ENCODE measurements at places on chromosomes 4 and X.

GRCh38 chrX:123475068-123475724, 257.7 kb downstream of the THOC2 start:
- DNase-seq = no peak

- no peak for DNase-seq
Observed at GRCh38 chr4:5200513-5200912, 149.2 kb downstream of the STK32B start.

DNA sequence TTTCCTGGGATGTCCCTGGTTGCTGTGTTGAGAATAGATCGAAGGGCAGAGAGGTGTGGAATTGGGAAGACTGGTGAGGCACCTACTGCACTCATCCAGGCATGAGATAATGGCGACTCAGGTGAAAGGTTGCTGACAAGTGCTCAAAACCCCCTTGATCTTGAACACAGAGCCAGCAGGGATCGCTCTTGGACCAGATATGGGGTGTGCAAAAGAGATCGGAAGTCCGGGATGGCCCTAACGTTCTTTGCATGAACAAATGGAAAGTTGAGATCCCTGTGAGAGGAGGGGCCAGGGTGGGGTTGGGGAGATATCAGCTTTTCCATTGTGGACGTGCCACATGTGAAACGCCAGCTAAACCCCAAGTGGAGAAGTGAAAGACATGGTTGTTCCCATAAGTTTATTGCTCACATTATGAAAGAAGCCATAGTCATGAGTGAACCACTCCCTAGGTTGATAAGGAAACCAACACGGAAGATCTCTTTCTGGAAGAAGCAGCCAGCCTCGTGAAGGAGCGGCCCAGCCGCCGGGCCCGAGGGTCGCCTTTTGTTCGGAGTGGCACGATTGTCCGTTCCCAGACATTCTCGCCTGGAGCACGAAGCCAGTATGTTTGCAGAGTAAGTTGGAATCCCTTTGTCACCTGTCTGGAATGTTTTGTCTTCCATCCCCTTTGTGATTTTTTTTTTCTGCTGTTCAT, 22.6 kb upstream of the CLCN4 start:
- DNase-seq = no peak

DNA sequence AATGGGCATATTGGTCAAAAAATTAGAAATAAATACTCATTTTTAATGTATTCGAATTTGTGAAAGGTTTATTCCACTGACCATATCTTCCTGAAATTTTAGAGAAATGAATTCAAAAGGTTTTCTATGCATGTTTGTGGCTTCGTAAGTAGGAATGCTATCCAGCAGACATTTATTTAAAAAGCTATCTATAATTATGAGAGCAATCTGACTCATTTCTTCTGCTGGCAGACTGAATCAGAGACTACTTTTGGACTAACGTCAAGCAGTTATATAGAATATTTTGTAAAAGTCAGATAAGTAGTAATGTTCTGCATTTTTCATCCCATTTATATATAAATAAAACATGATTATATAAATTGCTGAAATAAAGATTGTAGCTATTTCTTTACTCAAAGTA, 125.0 kb downstream of the SPCS3 start:
- DNase-seq = no peak

DNA sequence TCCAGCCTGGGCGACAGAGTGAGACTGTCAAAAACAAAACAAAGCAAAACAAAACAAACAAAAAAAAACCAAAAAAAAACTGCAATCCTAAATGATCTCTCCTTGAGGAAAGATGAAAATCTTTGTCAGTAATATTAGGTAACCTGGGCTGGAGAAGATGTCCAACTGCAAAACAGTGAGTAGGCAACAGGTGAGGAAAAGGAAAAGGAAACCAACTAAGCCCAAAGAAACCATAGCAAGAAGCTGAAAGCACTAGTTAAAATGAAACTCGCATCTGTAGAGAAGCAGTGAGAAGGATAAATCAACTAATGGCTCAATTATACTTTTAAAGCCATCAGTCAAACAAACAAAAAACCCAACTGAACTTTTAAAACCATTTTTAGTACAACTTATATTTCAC, 54.2 kb downstream of the ENOX2 start:
- DNase-seq = no peak

DNA sequence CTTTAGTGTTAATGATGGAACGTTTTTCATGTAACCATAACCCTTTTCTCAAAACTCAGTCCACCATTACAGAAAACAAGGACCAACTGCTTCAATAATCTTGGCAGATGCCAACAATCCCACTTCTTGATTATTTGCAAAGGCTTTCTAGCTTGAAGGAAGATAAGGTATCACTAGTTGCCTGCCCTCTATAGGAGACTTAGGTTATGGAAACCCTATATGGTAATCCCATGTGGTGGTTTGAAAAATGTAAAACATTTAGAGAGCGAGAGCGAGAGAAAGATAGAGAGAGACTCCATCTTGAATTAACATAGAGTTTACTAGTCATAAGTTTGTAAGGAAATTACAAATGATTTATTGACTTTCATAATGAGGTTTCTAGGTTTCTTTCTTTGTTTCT, 1627.5 kb upstream of the TENM3 start:
- no peak for DNase-seq

DNA sequence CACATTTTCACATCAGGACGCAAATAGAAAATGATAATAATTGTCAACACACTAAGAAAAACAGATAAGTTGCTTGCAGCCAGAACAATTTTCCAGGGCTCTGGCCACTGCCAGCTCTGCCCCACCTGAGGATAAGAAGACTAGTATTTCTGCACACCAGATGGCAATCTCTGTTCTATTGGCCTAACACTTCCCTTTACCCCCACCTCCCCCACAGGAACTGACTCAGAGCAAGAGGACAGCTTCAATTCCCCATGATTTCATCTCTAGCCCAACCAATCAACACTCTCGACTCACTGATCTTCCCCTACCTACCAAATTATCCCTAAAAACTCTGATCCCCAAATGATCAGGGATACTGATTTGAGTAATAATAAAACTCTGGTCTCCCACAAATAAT, 164.0 kb downstream of the SMARCA1 start:
- DNase-seq = no peak

GRCh38 chrX:8629871-8630270, 102.1 kb downstream of the ANOS1 start:
- no peak for DNase-seq

GRCh38 chr4:7651461-7651921, 216.8 kb upstream of the PSAPL1 start:
- DNase-seq = no peak

- no peak for DNase-seq
Observed at GRCh38 chrX:52280812-52281211, 88.0 kb upstream of the XAGE2 start.

GRCh38 chr4:76198411-76199237, 15.0 kb downstream of the SCARB2 start:
- DNase-seq = peak; percentile 47

GRCh38 chrX:12843668-12844279, 23.1 kb upstream of the TLR7 start:
- DNase-seq = no peak

- no peak for DNase-seq
Observed at GRCh38 chrX:12906046-12906761, at the start of gene TLR8. Gene TLR8, plus strand, starts transcription at chrX:12906620. Its CDS starts 87 bp downstream, at chrX:12906707.

GRCh38 chrX:48883729-48884128, 13.8 kb downstream of the TIMM17B start:
- no peak for DNase-seq

GRCh38 chr4:21830272-21830671, 118.3 kb downstream of the KCNIP4 start:
- no peak for DNase-seq

GRCh38 chrX:47390780-47391179, 20.4 kb downstream of the ZNF157 start:
- DNase-seq = no peak

GRCh38 chr4:117479673-117480072, 394.3 kb upstream of the TRAM1L1 start:
- DNase-seq = no peak

DNA sequence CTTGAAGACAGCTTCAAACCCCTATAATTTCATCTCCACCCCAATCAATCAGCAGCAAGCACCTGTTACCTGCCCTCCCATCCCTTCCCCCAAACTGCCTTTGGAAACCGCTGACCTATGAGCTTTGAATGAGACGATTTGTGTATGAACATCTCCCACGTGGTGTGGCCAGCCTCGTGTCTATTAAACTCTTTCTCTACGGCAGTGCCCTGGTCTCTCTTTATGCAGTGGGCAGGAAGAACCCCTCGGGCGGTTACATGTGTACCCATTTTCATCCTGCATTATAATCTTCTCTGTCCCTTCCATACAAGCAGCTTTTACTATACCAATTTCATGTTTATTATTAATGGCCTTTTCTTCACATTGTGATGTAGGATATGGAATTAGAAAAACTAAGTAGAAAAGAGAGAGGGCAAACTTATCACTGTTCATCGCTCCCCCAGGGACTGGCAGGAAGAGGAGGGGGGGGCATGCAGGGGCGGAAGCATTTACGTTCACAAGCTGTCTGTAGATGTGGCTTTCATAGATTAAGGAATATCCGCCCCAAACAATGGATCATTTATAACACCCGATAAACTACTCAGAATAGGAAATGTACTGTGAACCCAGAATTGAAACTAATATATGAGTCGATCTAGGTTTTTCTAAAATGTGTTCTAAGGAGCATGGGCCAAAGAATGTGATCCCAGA, 95.5 kb upstream of the ZNF518B start:
- DNase-seq = no peak

GRCh38 chr4:169033660-169034059, 23.6 kb upstream of the CBR4 start:
- peak; percentile 77 for DNase-seq

DNA sequence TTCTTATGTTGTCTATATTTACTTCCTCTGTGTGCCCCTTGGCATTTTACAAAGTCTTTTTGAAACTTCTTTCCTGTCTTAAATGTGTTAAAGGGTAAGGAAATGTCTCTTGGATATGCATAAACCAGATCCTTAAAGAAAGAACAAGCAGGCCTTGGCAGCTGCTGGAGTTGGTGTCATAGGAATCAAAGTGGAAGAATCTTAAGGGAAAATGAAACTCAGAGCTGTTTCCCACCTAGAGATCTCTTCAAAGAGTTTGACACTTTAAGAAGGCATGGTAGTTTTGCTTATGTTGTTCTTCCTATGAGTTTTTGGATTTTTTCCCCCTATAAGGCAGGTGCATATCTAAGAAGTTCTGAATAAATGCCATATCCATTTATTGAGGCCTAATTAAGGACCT, 37.0 kb upstream of the CWH43 start:
- no peak for DNase-seq

Data from NCI-H1436 treated with DMSO at 0.1 percent for 48 hours (cell line).